ENCODE measurements at places on chromosomes 3 and 15. TPM values are rescaled to one million over a fixed set of nuclear protein-coding genes. Genes with fewer than 3 reads are reported as not detected.

- no peak overlapping the region for H3K4me3 ChIP-seq
- no peaks in the 10 kb centered on the region for H3K36me3 ChIP-seq
- no peak overlapping the region for H3K27ac ChIP-seq
- DNase-seq, result no peak
- no peaks in the 10 kb centered on the region for H3K4me1 ChIP-seq
Observed at GRCh38 chr3:156631323-156631722, 43.1 kb upstream of the TIPARP start.

DNA sequence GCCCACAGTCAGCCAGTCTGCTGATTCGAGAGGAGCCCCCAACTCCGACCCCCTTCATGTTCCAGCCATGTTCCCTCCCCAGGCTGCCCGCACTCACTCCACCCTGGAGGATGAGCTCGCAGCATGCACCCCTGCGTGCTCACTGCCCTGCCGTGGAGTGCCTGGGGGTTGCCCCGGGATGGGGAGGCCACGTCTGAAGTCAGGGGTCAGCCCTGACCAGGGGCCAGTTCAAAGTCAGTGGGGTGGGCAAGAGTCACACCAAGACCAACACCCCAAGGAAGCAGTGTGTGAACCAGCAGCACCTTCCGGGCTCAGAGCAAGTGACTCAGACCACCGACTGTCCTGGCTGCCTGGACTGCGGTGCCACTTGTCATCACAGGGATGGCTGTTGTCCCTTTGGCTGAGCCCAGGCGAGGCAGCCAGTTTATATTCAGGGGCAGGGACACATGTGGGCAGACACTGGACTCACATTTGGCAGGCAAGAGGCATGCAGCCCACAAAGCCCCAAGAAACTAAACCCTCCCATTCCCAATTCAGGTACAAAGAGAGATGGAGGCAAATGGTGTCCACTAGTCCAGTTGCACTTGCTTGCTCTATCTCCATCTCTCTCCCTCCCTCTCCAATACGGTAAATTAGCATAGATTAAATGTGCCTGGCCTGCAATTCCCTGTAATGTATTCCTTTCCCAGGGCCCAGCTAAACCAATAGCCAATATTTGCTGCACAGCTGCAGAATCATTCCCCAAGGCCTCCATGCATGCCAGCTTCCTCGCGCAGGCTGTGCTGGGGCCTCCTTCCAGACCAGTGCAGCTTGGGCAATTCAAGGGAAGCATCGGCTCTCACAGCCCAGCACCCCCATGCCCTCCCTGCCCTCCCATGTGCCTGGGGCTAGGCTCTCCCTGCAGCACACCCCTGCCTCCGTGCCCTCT lies 135.7 kb upstream of the IQSEC1 start:
- H3K4me1 ChIP-seq, result no peaks in the 10 kb centered on the region
- DNase-seq, result no peak
- no peaks in the 10 kb centered on the region for H3K36me3 ChIP-seq
- H3K4me3 ChIP-seq, result no peak overlapping the region
- no peaks in the 10 kb centered on the region for H3K27me3 ChIP-seq

- H3K4me1 ChIP-seq, result no peaks in the 10 kb centered on the region
- H3K27ac ChIP-seq, result no peak overlapping the region
- no peaks in the 10 kb centered on the region for H3K36me3 ChIP-seq
- no peak overlapping the region for H3K4me3 ChIP-seq
- no peaks in the 10 kb centered on the region for H3K27me3 ChIP-seq
Observed at GRCh38 chr15:65197337-65197645, 12.1 kb upstream of the CLPX start.

DNA sequence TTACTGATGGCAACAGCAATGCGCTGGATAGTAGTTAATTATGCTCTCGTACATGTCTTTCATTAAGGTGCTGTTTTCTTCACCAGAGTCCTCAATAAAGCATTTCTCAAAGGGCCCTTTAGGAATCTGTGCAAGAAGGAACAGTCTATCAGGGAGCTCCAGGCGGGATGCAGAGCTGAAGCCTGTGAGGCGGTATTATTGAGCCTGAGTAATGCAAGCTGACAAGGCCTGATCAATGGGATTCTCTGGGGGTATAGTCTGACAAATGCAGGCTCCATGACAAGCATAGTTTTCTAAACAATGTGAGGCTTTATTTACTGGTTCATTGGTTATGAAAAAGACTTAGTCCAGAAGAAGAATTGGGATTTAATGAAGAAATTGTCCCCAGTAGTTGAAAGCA lies 530.9 kb upstream of the CBLB start:
- DNase-seq, result no peak
- H3K4me3 ChIP-seq, result no peak overlapping the region
- no peaks in the 10 kb centered on the region for H3K4me1 ChIP-seq
- H3K36me3 ChIP-seq, result no peaks in the 10 kb centered on the region
- no peak overlapping the region for H3K27ac ChIP-seq

DNA sequence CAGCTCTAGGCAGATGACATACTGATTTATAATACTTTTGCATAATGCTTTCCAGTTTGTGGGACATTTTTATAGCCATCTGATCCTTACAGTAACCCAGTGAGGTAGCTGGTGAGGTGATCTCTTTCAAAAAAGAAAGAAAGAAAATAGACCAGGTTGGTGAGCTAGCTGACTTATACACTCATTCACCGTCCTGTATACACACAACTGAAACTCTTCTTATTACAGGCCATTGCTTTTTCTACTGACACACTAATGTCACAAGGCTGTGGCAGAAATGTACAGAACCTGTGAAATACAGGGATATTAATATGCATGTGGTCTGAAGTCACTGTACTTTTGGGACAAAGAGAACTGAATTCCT lies 150.2 kb upstream of the BHLHE40 start:
- H3K27me3 ChIP-seq, result no peaks in the 10 kb centered on the region
- H3K4me3 ChIP-seq, result no peak overlapping the region
- peaks cover 13% of the 10 kb centered on the region for H3K4me1 ChIP-seq
- H3K27ac ChIP-seq, result no peak overlapping the region

- H3K4me1 ChIP-seq, result no peaks in the 10 kb centered on the region
- no peaks in the 10 kb centered on the region for H3K36me3 ChIP-seq
- no peak overlapping the region for H3K4me3 ChIP-seq
- no peaks in the 10 kb centered on the region for H3K27me3 ChIP-seq
- DNase-seq, result no peak
Observed at GRCh38 chr3:54176106-54176505, 53.8 kb downstream of the CACNA2D3 start.

GRCh38 chr3:30268288-30268687 lies 338.1 kb upstream of the TGFBR2 start:
- no peaks in the 10 kb centered on the region for H3K4me1 ChIP-seq
- no peaks in the 10 kb centered on the region for H3K27me3 ChIP-seq
- no peak overlapping the region for H3K4me3 ChIP-seq
- DNase-seq, result no peak

- H3K27ac ChIP-seq, result peak overlapping the region; percentile 99
- H3K27me3 ChIP-seq, result no peaks in the 10 kb centered on the region
Observed at GRCh38 chr15:67917037-67917436, 77.2 kb upstream of the RNU6-1 start.

- DNase-seq, result no peak
- H3K4me1 ChIP-seq, result no peaks in the 10 kb centered on the region
- no peak overlapping the region for H3K27ac ChIP-seq
Observed at GRCh38 chr3:21991061-21991460, 240.1 kb upstream of the ZNF385D start.

DNA sequence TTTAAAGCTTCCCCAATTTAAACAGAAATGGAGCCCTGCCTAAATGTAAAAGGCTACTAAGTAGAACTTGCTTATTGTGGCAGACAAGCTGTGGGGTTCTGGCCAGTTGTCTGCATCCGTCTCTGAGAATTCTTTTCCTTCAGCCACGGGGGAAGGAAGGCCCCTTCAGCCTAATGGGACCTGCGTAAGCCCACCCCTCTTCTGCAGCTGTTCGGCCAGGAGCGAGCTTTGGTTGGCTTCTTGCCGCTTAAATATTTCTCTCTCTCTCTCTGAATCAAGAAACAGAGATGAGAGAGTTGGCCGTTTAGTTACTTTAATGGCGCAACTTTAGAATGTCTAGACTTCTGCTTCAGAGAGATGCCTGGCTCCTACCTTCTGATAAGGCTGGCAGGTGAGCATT lies 151.7 kb upstream of the PROK2 start:
- no peak for DNase-seq
- H3K4me1 ChIP-seq, result no peaks in the 10 kb centered on the region
- H3K4me3 ChIP-seq, result no peak overlapping the region
- no peaks in the 10 kb centered on the region for H3K36me3 ChIP-seq

GRCh38 chr15:88021601-88022000 lies 234.9 kb downstream of the NTRK3 start:
- H3K27ac ChIP-seq, result no peak overlapping the region
- H3K36me3 ChIP-seq, result no peaks in the 10 kb centered on the region
- no peaks in the 10 kb centered on the region for H3K4me1 ChIP-seq
- DNase-seq, result no peak
- H3K4me3 ChIP-seq, result no peak overlapping the region

- no peaks in the 10 kb centered on the region for H3K36me3 ChIP-seq
- no peak for DNase-seq
- H3K27ac ChIP-seq, result no peak overlapping the region
- no peak overlapping the region for H3K4me3 ChIP-seq
- no peaks in the 10 kb centered on the region for H3K27me3 ChIP-seq
- H3K4me1 ChIP-seq, result no peaks in the 10 kb centered on the region
Observed at GRCh38 chr3:166110102-166110501, 272.9 kb upstream of the BCHE start.

GRCh38 chr3:123341871-123342630 lies 106.8 kb downstream of the ADCY5 start:
- no peak for DNase-seq
- H3K27ac ChIP-seq, result no peak overlapping the region
- no peaks in the 10 kb centered on the region for H3K4me1 ChIP-seq
- H3K27me3 ChIP-seq, result no peaks in the 10 kb centered on the region
- H3K4me3 ChIP-seq, result no peak overlapping the region

DNA sequence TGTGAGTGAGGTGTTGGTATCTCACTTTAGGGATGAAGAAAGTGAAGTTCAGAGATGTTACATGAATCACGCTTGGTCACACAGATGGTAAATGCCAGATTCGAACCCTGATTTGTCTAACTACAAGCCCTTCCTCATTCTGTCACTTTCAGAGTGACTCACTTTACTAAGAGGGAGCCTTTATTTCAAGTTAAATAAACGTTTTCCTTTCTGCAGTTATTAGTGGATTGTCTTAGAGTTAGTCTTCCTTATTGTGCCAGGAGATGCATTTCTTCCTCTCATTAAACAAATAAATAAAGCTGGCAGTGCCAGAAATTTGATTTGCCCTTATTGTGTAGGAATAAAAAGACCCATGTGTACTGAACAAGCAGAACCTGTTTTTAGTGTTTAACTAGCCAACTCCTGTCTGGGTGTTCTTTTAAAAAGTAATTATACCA lies 162.5 kb downstream of the AKAP13 start:
- H3K4me1 ChIP-seq, result peaks cover 7% of the 10 kb centered on the region
- H3K27me3 ChIP-seq, result no peaks in the 10 kb centered on the region
- DNase-seq, result no peak
- H3K27ac ChIP-seq, result no peak overlapping the region

GRCh38 chr15:60121845-60122244 lies 117.7 kb downstream of the FOXB1 start:
- DNase-seq, result no peak
- no peak overlapping the region for H3K27ac ChIP-seq
- H3K4me3 ChIP-seq, result no peak overlapping the region
- H3K4me1 ChIP-seq, result peaks cover under 1% of the 10 kb centered on the region
- H3K36me3 ChIP-seq, result no peaks in the 10 kb centered on the region
- no peaks in the 10 kb centered on the region for H3K27me3 ChIP-seq

DNA sequence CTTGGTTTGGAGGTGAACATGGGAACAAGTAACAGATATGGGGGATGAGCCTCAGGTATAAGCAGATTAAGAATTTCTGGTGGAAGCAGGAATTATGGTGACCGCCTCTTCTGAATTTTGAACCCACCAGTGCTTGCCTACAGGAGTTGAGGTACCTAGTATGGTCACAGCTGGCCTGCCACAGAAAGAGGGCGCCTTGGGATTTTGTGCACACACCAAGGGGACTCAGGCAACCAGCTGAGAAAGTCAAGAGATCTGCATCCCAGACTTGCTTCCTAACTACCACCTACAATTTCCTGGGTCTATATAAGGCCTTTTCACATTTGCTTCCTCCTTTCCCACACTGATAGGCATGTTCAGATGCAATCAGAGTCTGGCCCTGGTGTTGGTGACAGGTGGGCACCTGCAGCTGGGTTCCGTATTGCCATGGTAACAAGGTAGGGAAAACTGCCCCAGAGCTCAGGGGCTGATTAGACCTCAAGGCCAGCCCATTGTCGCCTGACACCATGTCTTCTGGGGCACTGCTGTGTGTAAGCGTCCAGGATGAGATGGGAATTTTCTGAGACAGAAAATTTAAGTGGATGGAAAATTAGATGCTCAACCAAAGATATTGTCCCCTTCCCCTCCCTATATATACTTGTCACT lies 75.9 kb upstream of the RASGRF1 start:
- H3K4me3 ChIP-seq, result no peak overlapping the region
- H3K27me3 ChIP-seq, result peaks cover 2% of the 10 kb centered on the region
- peaks cover 25% of the 10 kb centered on the region for H3K4me1 ChIP-seq

- no peak overlapping the region for H3K4me3 ChIP-seq
- no peak overlapping the region for H3K27ac ChIP-seq
- no peaks in the 10 kb centered on the region for H3K36me3 ChIP-seq
Observed at GRCh38 chr3:108669208-108669607, 79.7 kb downstream of the DZIP3 start.

- no peak for DNase-seq
- H3K36me3 ChIP-seq, result no peaks in the 10 kb centered on the region
- H3K27me3 ChIP-seq, result no peaks in the 10 kb centered on the region
- H3K27ac ChIP-seq, result no peak overlapping the region
- H3K4me1 ChIP-seq, result no peaks in the 10 kb centered on the region
- H3K4me3 ChIP-seq, result no peak overlapping the region
Observed at GRCh38 chr3:195771646-195772300, 40.0 kb downstream of the MUC4 start.

DNA sequence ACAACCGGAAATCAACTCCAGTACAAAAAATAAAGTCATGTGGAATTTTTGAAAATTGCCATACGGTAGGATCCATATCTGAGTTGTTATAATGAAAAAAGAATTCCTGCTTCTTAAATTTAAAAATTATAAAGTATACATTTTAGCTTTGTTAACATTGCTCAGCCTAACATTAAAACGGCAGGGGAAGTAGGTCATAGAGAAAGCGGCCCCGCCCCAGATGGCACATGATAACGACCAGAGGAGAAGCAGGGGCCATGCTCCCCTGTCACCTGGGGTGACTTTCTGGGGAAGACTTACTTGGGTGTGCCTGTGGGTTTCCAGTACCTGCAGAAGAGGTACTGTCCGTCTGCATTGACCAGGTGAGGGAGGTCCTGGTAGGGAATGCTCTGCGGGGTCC lies 921 bp downstream of the MGLL start:
- no peak overlapping the region for H3K4me3 ChIP-seq
- H3K36me3 ChIP-seq, result no peaks in the 10 kb centered on the region
- no peak for DNase-seq
- H3K27ac ChIP-seq, result no peak overlapping the region

IQCF5 gene
- total RNA-seq, result not detected

TNNC1 gene
- total RNA-seq, result 5.2 TPM

PLS1 gene
- total RNA-seq, result 36.1 TPM

RPLP1 gene
- total RNA-seq, result 2,076 TPM

MYO5C gene
- total RNA-seq, result 28.2 TPM

GXYLT2 gene
- total RNA-seq, result 6.1 TPM

SLC2A2 gene
- 0.13 TPM for total RNA-seq

KCTD6 gene
- 18.3 TPM for total RNA-seq

ZNF774 gene
- total RNA-seq, result 5.2 TPM

SLC12A1 gene
- not detected for total RNA-seq

CDHR4 gene
- not detected for total RNA-seq

SPATA12 gene
- total RNA-seq, result 0.10 TPM

ANKUB1 gene
- total RNA-seq, result not detected

NCK1 gene
- 43.5 TPM for total RNA-seq
